ENCODE measurements at places on chromosomes 3 and 15.

- no peak for DNase-seq
Observed at GRCh38 chr3:54862526-54862925, 65.3 kb downstream of the LRTM1 start.

DNA sequence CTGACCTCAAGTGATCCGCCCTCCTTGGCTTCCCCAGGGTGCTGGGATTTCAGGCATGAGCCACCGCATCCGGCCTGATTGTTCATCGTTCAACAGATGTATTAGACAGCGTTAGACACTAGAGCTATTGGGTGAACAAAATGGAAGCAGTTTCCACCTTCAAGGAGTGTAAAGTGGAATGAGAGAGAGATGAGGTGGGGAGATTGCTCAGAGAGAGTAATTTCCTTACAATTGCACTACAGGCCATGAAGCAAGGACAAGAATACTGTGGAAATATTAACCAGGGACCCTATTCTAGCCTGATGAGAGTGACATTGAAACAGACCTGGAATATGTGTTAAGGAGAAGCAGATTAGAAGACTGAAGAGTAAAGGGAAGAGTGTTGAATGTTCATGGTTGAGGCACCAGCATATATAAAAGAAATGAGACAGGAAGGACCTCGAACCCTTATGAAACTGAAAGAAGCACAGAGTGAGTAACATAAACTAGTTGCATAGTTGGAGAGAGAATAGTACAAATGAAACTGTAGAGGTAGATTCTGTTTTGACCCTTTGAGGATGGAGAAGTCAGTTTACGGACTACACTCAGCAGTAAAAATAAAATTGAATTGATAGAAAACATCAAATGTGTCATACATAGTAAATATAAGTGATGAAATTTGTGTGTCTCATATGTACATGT, 7.2 kb downstream of the RTF1 start:
- DNase-seq, result no peak

DNA sequence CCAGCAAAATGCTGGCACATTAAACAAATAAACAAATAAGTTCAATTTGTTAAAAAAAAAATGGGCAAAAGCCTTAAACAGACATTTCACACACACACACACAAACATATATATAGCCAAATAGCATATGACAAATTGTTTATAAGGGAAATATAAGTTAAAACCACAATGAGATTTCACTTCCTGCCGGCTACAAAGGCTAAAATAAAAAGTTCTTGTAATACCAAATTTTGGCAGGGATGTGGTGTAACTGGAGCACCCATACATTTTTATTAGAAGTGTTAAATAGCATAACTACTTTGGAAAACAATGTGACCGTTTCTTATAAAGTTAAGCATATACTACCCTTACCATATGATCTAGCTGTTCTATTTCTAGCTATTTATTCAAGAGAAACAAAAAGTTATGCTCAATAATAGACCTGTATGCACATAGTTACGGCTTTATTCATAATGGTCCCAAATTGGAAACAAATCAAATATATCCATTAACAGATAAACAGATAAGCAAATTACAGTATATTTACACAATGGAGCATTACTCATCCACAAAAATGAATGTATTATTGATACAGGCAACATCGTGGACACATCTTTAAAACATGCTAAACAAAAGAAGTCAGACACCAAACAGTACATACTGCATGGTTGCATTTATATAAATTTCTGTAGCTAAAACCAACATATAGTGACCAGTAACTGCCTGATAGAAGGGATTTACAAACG, 93.9 kb downstream of the EOMES start:
- no peak for DNase-seq

GRCh38 chr15:83430441-83430840, 16.7 kb upstream of the SH3GL3 start:
- DNase-seq, result no peak

- no peak for DNase-seq
Observed at GRCh38 chr3:35867791-35868190, 228.5 kb downstream of the ARPP21 start.

- DNase-seq, result no peak
Observed at GRCh38 chr3:42690766-42691680, 5.7 kb downstream of the KLHL40 start.

GRCh38 chr15:92772626-92773244, 117.2 kb upstream of the FAM174B start:
- no peak for DNase-seq

DNA sequence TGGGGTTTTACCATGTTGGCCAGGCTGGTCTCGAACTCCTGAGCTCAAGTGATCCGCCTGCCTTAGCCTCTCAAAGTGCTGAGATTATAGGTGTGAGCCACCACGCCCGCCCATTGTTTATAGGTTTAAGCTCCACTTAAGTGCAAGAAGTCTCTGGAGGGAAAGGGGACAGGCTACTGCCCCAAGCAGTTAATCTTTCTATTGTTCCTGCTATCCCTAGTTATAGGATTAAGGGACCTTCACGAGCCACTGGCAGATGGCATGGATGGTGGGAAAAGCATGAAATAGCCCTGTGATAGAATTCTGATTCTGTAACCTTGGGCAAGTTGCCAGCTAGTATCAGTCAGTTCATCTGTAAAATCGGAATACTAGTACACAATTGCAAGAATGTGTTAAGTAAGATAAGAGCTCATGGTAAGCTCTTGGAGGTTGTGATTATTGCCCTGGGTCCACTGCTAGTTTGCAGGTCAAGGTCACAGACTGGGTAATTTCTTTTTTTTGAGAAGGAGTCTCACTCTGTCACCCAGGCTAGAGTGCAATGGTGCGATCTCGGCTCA, 5.3 kb upstream of the RBPMS2 start:
- DNase-seq, result no peak

DNA sequence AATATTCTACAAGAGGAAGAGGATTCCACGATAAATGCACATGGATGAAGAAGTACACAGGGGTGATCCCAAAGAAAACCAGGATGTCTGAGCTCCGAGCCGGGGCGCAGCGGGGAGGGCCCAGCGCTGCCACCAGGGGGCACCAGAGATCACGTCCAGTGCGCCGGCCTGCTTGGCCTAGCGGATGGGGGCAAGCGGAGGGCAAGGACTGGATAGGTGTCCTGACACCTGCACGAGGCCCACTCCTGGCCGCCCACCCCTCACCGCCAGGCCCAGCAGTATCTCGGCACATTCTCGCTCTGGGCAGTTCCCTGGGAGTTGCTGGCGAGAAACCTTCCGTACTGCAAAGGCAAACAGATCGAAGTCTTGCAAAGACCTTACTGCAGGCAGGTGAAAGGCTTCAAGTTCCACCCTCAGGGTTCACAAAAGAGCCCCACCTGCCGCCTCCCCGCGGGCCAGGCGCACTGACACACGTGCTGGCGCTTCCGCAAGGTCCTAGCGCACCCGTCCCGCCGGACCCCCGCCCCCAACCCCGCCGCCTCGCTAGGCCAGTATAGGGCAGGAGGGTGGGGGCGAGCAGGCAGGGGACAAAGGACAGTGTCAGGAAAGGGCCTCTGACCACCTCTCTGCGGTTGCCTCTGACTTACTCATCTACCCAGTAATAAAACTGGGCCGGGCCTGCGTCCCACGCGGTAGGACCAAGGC, 3.3 kb downstream of the ANKRD63 start:
- DNase-seq, result peak; percentile 42

DNA sequence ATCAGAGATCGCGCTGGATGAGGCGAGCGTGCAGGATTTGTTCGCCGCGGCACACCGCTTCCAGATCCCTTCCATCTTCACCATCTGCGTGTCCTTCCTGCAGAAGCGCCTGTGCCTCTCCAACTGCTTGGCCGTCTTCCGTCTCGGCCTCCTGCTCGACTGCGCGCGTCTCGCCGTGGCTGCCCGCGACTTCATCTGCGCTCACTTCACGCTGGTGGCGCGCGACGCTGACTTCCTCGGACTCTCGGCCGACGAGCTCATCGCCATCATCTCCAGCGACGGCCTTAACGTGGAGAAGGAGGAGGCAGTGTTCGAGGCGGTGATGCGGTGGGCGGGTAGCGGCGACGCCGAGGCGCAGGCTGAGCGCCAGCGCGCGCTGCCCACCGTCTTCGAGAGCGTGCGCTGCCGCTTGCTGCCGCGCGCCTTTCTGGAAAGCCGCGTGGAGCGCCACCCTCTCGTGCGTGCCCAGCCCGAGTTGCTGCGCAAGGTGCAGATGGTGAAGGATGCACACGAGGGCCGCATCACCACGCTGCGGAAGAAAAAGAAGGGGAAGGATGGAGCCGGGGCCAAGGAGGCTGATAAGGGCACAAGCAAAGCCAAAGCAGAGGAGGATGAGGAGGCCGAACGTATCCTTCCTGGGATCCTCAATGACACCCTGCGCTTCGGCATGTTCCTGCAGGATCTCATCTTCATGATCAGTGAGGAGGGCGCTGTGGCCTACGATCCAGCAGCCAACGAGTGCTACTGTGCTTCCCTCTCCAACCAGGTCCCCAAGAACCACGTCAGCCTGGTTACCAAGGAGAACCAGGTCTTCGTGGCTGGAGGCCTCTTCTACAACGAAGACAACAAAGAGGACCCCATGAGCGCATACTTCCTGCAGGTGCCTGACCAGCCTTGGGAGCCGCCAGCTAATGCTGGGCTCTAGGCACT, 819 bp downstream of the KLHL40 start:
- no peak for DNase-seq

DNA sequence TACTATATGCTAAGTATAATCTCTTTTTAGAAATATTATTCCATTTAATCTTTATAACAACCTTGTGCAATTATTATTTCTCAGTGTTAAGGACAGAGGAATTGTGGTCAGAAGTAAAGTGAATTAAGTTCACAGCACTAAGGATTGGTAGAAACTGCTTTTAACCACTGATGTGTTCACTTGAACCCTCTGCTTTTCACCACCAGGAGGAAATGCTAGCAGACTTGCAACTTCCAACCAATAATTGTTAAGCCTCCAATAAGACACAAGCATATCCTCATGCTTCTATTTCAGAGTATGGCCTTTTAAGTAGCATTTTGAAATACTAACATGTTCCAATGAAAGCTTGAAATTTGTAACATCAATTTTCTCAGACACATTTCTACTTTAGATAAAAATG, 527.4 kb downstream of the SI start:
- DNase-seq, result no peak

DNA sequence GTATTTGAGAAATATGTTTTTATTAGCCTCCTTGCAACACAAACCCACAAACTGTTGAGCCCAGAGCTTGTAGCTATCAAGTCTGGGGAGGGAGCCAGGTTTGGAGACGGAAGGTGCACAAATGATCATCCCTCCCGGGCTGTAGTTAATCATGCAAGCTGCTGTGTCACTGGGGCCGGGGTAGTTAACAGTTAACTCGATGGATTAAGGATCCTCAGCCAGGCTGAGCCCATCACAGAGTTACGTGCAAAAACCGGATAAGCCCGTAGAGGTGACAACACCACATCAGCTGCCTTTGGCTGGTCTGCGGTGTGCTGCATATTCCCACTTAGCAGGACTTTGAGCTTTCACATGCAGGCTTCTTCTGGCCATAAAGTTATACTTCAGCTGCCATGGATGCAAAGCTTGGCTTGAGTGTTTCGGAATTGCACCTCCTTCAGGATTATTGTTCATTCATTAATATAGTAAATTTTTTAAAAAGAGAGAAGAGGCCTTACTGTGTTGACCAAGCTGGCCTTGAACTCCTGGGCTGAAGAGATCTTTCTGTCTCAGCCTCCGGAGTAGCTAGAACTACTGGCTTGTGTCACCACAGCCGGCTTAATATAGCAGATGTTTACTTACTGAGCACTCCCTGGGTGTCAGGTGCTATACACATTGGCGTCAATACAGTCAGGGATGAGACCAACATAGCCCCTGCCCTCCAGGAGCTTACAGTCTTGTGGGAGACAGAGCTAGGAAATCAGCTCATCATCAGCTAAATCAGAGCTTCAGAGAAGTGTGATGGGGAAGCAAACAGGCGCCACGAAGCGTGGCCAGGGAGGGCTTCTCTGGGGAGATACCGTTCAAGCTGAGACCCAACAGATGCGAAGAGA, 226.8 kb upstream of the BHLHE40 start:
- DNase-seq, result no peak

DNA sequence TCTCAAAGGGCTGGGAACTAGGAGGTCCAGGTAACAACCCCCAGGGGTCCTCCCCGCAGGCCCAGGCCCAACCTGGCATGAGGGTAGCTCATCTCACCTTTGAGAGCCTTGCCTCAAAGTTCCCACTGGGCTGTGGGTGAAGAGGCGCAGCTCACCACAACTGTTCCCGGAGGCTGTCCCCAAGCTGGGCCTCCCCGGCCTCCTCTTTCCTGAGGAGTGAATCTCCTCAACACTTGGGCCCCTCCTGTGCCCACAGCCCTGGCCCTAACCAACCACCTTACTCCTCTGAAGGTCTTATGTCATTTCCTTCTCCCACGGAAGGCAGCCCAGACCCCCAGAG, 27.5 kb upstream of the CORO2B start:
- DNase-seq, result no peak
